ENCODE measurements at places on chromosomes 5 and 9.

GRCh38 chr9:16319646-16320045 is 550.8 kb downstream of the BNC2 start:
- DNase-seq: no peak

GRCh38 chr5:102750151-102750834 is 4.8 kb upstream of the PAM start:
- DNase-seq: no peak

DNA sequence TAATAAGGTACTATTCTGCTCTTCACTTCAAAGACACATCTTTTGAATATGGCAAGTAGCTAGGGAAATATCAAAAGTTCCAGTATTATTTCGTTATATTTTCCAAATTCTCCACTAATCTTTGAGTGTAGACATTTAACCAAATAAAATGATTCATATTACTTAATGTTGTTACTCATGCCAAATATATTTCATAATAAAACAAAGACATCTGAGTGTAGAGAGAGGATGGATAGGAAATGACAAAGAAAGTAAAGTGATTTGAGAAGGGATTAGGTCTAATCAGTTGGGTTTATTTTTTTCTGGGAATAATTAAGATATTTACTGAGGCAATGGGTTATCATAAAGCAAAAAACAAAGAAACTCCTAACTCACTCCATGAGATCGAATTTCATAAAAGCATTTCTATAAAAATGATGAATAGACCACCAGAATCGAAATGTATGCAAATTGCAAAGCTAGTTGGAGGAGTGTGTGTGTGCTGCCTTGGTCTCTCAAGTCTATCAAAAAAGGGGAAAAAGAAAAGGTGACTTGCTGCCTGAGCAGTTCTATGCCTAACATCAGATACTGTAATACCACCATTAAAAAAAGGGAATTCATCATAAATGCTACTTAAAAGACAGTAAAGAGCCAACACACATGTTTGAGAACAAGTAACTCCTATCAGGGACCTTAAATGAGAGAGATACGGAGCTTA is 255.5 kb downstream of the PDE4D start:
- DNase-seq: no peak

GRCh38 chr9:19994296-19994695 is 205.5 kb upstream of the SLC24A2 start:
- no peak for DNase-seq

DNA sequence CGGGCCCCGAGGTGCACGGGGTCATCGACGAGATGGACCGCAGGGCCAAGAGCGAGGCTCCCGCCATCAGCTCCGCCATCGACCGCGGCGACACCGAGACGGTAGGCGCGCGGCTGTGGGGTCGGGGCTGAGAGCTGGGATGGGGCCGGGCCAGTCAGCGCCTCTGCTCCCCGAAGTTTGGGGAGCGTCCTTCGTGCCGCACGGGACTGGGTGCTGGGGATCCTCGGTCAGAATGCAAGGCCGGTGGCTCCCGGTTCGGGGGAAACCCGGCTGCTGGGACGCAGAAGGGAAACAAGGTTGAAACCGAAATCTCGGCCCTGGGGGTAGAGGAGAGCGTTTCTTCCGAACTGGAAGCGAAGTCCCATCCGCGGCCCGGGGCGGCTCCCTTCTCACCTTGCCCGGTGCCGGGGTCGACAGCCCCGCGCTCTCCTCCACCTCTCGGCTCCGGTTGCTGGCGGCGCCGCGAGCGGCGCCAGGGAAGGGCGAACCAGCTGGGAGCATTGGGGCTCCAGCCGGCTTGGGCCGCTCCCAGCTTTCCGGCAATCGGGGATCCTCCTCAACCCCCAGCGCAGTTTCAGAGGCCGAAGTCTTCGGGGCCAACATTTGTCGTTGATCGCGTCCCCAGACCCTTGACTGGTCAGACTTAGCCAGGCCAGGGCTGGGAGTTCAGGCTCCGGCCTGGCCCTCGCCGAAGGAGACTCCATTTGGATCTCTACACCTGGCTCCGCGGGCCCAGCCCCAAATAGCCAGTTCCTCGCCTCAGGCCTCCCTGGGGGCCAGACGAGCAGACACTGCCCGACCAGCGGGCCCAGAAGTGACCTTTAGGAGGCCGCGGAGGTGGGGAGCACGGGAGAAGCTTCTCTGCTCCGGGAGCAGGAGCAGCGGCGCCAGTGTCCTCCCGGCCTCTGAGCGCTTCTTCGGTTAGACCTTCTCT is 1.1 kb downstream of the LHX2 start:
- peak; percentile 55 for DNase-seq

DNA sequence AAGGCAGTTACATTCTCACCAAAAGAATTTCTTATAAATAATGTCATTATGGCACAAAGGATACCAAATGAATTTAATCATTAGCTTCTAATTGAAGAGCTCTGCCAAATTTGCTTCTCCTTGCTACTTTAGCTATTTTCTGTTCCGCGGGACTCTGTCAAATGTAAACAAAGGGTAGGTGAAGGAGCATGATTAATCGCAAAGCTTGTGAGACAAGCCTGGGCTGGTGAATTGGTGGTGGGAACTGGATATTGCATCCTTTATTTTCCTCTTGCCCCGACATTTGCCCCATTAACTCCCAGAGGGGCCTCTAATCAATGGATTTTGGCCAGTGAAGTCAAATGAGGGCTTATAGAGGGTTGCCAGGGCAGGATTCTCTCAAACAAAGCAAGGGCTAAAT is 234.2 kb upstream of the RFX3 start:
- DNase-seq: peak; percentile 61

- DNase-seq: no peak
These were observed 431.2 kb downstream of the CSNK1G3 start for GRCh38 chr5:123943151-123943550.

DNA sequence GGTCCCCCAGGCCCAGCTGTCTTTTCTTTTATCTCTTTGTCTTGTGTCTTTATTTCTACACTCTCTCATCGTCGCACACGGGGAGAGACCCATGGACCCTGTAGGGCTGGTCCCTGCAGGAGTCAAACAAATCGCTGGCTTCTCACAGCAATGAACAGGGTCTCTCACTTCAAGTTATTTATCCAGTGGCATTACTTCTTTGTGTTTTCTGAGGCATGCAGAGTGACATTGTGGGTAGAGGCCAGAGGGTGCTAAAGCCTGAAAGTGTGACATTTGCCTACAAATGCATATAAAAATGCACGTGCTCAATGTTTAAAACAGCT is 127.6 kb downstream of the ST8SIA4 start:
- peak; percentile 31 for DNase-seq

GRCh38 chr9:85425153-85425611 is 316.6 kb downstream of the AGTPBP1 start:
- DNase-seq: peak; percentile 84

DNA sequence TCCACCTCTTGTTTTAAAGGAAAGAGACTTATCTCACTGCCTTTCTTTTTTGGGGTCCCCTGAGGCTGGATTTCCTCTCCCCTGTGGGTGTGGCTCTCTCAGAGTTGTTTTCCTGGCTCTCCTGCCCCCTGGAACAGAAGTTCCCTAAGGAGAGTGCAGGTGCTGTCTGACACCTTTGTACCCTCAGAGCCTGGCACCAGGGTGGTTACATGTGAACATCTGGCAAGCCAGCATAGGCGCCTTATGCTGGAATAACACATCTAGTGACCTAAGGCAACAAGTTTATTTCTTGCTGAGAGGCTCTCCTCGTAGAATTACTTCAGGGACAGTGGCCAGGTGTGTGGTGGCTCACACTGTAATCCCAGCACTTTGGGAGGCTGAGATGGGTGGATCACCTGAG is 172.9 kb upstream of the PTCH1 start:
- no peak for DNase-seq

GRCh38 chr5:51148437-51148836 is 234.8 kb upstream of the ISL1 start:
- no peak for DNase-seq

GRCh38 chr9:84592918-84593317 is 76.6 kb upstream of the NTRK2 start:
- DNase-seq: no peak

- no peak for DNase-seq
These were observed 10.2 kb downstream of the NCS1 start for GRCh38 chr9:130182381-130182909.

- DNase-seq: no peak
These were observed 50.3 kb downstream of the MTAP start for GRCh38 chr9:21852754-21853153.

GRCh38 chr9:72857624-72857996 is 95.2 kb downstream of the ALDH1A1 start:
- no peak for DNase-seq

DNA sequence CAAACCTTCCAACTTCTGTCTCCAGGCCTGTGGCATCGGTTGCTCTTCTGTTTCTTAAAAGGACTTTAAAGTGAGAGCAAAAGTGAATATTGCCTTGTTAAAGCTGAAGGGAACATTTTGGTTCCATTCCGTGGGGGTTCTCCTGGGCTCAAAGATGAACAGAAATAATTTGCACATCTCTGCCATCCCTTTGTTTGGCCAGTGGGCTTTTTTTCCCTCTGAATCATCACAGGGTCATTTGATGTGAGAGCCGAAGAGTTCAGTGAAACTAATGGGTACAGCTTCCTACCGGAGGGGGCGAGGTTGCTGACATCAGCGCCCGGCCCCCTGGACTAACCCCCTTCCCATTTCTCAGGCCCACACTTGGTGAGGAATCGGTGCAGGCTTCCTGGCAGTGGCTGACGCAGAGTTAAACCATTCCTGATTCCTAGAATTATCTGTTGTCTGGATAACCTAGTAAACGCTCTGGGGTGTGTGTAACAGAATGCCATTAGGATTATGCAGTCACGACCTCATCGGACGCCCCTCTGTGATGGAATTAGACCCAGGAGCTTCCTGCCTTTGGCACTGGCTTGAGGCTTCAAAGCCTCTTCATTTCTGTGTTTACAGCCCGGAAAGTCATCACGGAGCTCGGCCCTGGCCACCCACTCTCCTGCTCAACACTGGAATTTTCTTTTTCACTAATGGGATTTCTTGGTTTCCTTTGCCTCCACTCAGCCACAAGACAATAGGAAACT is 61.6 kb upstream of the RPL26L1 start:
- DNase-seq: peak; percentile 78

GRCh38 chr9:8078641-8079140 is 279.1 kb upstream of the DMAC1 start:
- DNase-seq: no peak

- DNase-seq: no peak
These were observed 1.3 kb downstream of the LRRC14B start for GRCh38 chr5:192691-192969.

GRCh38 chr5:115736690-115737005 is 79.8 kb downstream of the CDO1 start:
- no peak for DNase-seq

DNA sequence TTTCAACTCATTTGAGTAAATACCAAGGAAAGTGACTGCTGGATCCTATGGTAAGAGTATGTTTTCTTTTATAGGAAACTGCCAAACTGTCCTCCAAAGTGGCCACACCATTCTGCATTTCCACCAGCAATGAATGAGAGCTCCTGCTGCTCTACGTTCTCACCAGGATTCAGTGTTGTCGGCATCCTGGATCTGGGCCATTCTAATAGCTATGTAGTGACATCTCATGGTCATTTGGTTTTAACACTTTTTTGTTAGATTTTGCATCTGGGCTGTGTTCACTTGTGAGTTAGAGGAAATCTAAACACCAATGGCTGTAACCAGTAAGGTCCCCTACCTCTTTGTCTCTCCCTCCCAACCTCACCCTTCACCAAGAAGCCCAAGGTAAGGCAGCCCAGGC is 115.9 kb downstream of the ATPSCKMT start:
- DNase-seq: no peak

- no peak for DNase-seq
These were observed 64.9 kb downstream of the C6 start for GRCh38 chr5:41148448-41148847.

DNA sequence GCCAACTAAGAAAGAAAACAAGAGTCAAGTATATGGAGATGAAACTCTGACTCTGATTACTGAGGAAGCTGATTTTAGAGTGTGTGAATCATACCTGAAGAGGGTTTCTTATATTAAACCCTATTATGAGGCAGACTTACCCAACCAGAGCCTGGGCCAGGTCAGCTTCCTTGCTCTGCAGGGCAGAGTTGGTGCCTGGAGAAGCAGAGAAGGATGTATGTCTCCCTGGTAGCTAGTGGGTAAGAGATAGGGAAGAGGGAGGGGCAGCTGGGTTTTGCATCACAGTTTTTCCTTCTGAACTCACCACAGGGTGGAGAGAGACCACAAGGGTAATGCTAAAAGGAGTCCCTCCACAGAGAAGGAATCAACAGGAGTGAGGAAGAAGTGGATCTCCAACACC is 104.1 kb downstream of the CMYA5 start:
- no peak for DNase-seq

- DNase-seq: no peak
These were observed 64.9 kb downstream of the RALGPS1 start for GRCh38 chr9:126979461-126979860.

DNA sequence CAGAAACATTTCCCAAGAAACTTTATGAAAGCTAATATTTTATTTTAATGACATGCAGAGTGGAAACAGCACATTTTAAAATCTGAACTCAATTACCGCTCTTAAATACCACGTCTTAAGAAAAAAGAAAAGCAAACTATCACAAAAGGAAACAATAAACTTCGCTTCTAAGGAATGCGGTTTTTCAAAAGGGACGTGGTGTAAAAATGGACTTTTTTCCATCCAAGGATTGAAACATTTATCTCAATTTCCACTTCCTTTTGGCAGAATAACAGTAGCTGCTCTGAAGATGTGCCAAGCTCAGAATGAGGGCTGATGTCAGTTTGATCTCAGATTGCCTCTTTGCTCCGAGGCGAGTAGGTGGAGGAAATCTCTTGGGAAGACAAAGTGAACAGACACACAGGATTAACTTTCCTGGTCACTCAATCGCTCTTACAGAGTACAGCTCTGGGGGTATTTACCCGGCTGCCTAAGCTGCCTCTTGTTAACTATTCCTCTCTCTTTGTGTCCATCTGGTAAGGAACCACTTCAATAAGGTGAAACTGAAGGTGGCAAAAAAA is 158.5 kb downstream of the TRPM6 start:
- peak; percentile 77 for DNase-seq

- DNase-seq: no peak
These were observed 53.8 kb downstream of the NIM1K start for GRCh38 chr5:43245724-43246385.

DNA sequence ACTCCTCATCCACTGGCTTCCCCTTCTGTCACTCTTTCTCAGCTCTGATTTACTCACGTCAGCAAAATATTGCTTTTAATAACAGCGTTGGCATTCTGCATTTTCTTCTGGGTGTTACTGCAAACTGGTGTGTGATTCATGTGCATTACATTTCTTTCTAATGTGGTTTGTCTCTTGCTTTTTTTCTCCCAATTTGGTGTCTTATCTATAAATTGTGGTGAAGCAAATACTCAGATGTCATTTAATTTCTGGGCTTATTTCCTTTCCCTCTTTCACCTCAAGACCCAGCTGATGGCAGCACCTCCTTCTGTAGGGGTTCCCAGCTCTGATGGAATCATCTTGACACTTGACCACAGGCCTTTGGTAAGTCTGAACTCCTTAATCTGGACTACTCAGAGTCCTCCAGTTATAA is 180.7 kb upstream of the ZNF618 start:
- no peak for DNase-seq

GRCh38 chr5:91586232-91586631 is 203.1 kb upstream of the ARRDC3 start:
- no peak for DNase-seq

Measured in neural progenitor cell (in vitro differentiated cells).